Stomach (tissue), 19 donors: ENCODE measurements at places on chromosomes 3 and 15. TPM values are rescaled to one million over a fixed set of nuclear protein-coding genes. Genes with fewer than 3 reads are reported as not detected.

GRCh38 chr3:149494022-149494758, 19.7 kb downstream of the TM4SF4 start:
- peak; percentile 87 for DNase-seq
- peaks cover 4% of the 10 kb centered on the region for H3K4me1 ChIP-seq
- H3K27ac ChIP-seq: no peak overlapping the region
- H3K4me3 ChIP-seq: no peak overlapping the region
- no peaks in the 10 kb centered on the region for H3K36me3 ChIP-seq
- no peaks in the 10 kb centered on the region for H3K27me3 ChIP-seq

GRCh38 chr15:23877502-23878412, 190.7 kb upstream of the NDN start:
- no peak overlapping the region for H3K4me3 ChIP-seq
- DNase-seq: peak; percentile 84
- no peaks in the 10 kb centered on the region for H3K36me3 ChIP-seq
- no peak overlapping the region for H3K27ac ChIP-seq

DNA sequence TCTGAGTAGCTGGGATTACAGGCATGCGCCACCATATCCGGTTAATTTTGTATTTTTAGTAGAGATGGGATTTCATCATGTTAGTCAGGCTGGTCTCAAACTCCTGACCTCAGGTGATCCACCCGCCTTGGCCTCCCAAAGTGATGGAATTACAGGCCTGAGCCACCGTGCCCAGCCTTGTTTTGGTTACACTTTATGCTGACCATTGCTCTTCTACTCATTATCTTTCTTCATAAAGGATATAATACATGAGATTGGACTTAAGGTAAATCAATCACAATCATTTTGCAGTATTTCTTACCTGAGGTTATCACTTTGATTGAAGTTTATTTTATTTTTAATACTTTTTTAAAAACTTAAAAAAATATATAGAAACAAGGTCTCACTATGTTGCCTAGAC, 2.2 kb upstream of the LEO1 start:
- no peak overlapping the region for H3K4me3 ChIP-seq
- H3K27me3 ChIP-seq: no peaks in the 10 kb centered on the region
- DNase-seq: no peak
- H3K27ac ChIP-seq: no peak overlapping the region
- no peaks in the 10 kb centered on the region for H3K36me3 ChIP-seq

GRCh38 chr15:82117296-82117695, 71.5 kb upstream of the MEX3B start:
- H3K36me3 ChIP-seq: no peaks in the 10 kb centered on the region
- no peak overlapping the region for H3K27ac ChIP-seq
- no peaks in the 10 kb centered on the region for H3K4me1 ChIP-seq
- no peak overlapping the region for H3K4me3 ChIP-seq

DNA sequence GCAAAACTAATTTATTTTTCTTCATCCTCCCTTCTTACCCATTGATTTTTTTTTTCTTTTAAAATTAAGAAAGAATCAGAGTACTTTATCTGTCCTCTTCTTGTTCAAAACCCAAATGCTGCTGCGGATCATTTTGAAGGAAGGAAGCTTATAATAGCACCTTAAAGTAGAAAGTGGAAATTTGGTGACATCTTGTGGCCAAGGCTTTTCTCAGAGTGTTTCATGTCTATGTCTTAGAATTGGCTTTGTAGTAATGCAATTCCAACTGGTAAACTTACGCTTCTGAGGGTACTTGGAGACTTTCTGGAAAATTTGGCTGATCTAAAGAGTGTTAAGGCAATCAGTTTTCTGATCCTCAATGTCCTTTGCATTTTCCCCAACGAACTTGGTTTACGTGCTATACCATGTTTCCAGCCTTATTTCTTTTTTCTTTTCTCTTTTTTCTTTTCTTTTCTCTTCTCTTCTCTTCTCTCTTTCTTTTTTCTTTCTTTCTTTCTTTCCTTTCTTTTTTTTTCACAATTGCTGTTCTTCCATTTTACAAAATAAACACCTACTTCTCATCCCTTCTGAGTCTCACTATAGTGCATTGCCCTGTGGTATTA, 30.7 kb downstream of the C3orf38 start:
- H3K36me3 ChIP-seq: no peaks in the 10 kb centered on the region
- H3K27ac ChIP-seq: no peak overlapping the region
- no peak for DNase-seq
- no peaks in the 10 kb centered on the region for H3K27me3 ChIP-seq
- H3K4me1 ChIP-seq: no peaks in the 10 kb centered on the region
- no peak overlapping the region for H3K4me3 ChIP-seq

DNA sequence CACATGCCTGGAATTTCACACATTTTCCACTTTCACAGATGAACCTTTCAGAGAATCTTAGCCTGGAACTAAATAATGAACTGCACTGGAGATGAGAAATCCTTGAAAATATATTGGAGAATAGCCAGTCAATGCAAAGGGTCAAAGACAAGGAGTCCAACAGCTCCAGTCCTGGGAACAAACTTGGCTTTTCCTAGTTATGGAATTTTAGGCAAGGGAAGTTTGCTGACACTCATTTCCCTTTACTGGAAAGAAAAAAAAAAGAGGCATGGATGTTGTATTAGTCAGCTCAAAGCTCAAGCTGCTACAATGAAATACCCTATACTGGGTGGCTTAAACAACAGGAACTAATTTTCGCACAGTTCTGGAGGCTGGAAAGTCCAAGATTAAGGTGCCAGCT, 690.8 kb upstream of the ARPP21 start:
- H3K27me3 ChIP-seq: no peaks in the 10 kb centered on the region
- no peaks in the 10 kb centered on the region for H3K36me3 ChIP-seq
- no peak overlapping the region for H3K4me3 ChIP-seq
- peak; percentile 12 for DNase-seq

- H3K4me3 ChIP-seq: no peak overlapping the region
- no peaks in the 10 kb centered on the region for H3K27me3 ChIP-seq
- H3K27ac ChIP-seq: no peak overlapping the region
- H3K36me3 ChIP-seq: no peaks in the 10 kb centered on the region
- DNase-seq: no peak
Observed at GRCh38 chr15:97479957-97480356, 480.5 kb upstream of the ARRDC4 start.

DNA sequence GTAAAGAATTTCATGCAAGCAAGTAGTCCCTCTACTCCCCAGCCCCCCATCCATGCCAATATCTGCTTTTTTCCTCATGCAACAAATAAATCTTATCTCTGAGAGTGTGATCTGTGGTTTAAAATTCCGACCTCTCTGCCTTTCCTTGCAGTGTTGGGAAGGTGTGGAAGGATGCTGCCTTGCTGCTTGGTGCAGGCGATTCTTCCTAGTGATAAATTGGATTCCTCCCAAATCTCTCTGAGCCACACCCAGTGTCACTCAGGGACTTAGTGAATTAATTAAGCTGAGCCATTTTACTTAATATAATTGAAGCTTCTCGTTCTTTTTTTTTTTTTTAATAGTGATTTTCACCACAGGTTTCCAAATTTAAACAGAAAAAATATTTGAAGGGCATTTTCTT, 3.4 kb downstream of the GAP43 start:
- DNase-seq: no peak
- no peak overlapping the region for H3K4me3 ChIP-seq
- H3K4me1 ChIP-seq: no peaks in the 10 kb centered on the region
- H3K27me3 ChIP-seq: peaks cover 26% of the 10 kb centered on the region
- no peak overlapping the region for H3K27ac ChIP-seq
- no peaks in the 10 kb centered on the region for H3K36me3 ChIP-seq

GRCh38 chr3:149377408-149378364, at the start of gene TM4SF1:
TSS of gene TM4SF1 (minus strand) at chr3:149377649. CDS start at chr3:149377547, 102 bp downstream.
- H3K4me1 ChIP-seq: peaks cover 14% of the 10 kb centered on the region
- peak; percentile 65 for DNase-seq
- H3K27me3 ChIP-seq: no peaks in the 10 kb centered on the region
- peak within 1 kb of the TSS; percentile 34 for H3K4me3 ChIP-seq
- H3K27ac ChIP-seq: peak within 1 kb of the TSS; percentile 82

DNA sequence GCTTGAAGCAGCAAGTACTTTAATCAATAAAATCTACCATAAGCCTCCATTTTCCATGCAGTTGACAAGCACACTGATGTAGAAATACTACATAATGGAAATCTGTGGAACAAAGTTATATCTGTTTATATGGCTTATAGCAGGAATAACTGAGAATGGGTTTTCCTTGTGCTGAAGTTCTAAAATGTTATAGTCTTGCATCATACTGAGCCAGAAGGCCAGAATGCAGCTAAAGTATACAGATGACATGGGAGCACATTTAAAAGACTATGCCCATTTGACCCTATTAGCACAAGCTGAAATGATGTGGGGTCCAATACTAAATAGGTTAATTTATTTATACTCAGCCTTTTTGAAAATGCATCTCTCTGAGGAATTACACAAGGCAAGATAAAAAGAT, 25.1 kb downstream of the SLC24A5 start:
- no peaks in the 10 kb centered on the region for H3K27me3 ChIP-seq
- H3K36me3 ChIP-seq: no peaks in the 10 kb centered on the region
- H3K27ac ChIP-seq: no peak overlapping the region
- no peaks in the 10 kb centered on the region for H3K4me1 ChIP-seq
- DNase-seq: no peak
- H3K4me3 ChIP-seq: no peak overlapping the region

DNA sequence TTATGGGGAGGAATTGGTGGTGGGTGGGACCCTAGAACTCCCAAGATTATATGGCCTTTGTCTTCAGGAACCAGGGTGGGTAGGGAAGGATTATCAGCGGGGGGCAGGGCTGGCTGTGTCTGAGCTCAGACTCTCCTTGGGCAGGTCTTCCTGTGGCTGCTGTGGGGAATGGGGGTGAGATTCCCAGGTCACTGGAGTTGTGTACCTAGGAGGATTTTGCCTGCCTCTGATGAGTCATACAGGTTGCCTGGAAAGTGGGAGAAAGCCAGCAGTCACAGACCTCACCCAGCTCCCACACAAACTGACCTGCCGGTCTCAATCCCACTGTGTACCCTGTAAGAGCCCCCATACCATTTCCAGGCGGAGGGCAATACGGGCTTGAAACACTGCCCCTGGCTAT, 209.9 kb upstream of the CNTN3 start:
- no peak overlapping the region for H3K27ac ChIP-seq
- no peak for DNase-seq
- no peaks in the 10 kb centered on the region for H3K36me3 ChIP-seq
- H3K4me1 ChIP-seq: no peaks in the 10 kb centered on the region

DNA sequence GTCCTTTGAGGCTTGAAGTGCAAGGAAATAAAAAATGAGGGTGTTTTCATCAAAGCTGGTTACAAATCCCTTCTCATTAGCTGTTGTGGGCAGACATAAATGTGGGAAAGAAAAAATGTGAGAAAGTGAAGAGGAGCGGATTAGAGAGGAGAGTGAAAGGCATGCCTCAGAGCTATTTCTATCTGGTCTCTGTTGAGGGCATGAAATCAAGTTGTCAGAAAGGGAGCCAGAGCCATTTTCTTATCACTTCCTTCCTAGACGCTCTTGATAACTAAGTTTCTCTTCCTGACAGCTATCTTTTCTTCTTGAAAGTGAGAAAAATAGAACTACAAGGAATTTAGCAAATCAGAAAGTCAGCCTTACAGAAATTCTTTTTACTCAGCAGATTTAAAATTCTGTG, 20.8 kb upstream of the CAPN3 start:
- H3K27ac ChIP-seq: no peak overlapping the region
- no peak overlapping the region for H3K4me3 ChIP-seq
- H3K4me1 ChIP-seq: no peaks in the 10 kb centered on the region
- no peaks in the 10 kb centered on the region for H3K36me3 ChIP-seq
- H3K27me3 ChIP-seq: no peaks in the 10 kb centered on the region
- DNase-seq: no peak

- H3K4me1 ChIP-seq: peaks cover 5% of the 10 kb centered on the region
- no peak overlapping the region for H3K4me3 ChIP-seq
- no peak for DNase-seq
- peaks cover 38% of the 10 kb centered on the region for H3K36me3 ChIP-seq
Observed at GRCh38 chr15:101232677-101233076, 19.2 kb downstream of the CHSY1 start.

- no peaks in the 10 kb centered on the region for H3K36me3 ChIP-seq
- H3K27ac ChIP-seq: no peak overlapping the region
- H3K4me3 ChIP-seq: no peak overlapping the region
- no peaks in the 10 kb centered on the region for H3K4me1 ChIP-seq
- no peak for DNase-seq
- no peaks in the 10 kb centered on the region for H3K27me3 ChIP-seq
Observed at GRCh38 chr3:10632125-10632524, 126.7 kb upstream of the ATP2B2 start.

GRCh38 chr3:176971613-176972174, 225.6 kb downstream of the TBL1XR1 start:
- no peaks in the 10 kb centered on the region for H3K36me3 ChIP-seq
- DNase-seq: no peak
- H3K27ac ChIP-seq: no peak overlapping the region
- no peaks in the 10 kb centered on the region for H3K4me1 ChIP-seq

DNA sequence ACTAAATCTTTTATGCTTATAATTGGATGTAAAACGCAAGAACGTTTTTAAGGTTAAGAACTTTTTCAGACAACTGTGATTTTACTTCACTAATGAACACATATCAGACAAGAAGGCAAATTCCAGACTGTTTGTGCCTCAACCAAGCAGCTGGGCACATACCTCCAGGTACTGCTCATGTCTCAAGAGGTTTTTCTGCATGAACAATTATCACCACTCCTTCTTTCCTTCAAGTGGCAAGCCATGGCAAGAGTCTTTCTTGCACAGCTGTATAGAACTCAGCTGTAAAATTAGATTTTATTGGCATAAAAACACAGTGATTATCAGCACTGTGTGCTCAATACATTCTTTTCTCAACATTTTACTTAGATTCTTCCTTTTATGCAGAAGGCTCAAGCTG, 64.3 kb downstream of the FNDC3B start:
- H3K36me3 ChIP-seq: no peaks in the 10 kb centered on the region
- H3K27me3 ChIP-seq: no peaks in the 10 kb centered on the region
- DNase-seq: no peak
- peak overlapping the region; percentile 50 for H3K27ac ChIP-seq
- H3K4me3 ChIP-seq: no peak overlapping the region
- peaks cover 98% of the 10 kb centered on the region for H3K4me1 ChIP-seq

GRCh38 chr15:81111510-81112470, 22.3 kb upstream of the CFAP161 start:
- H3K36me3 ChIP-seq: no peaks in the 10 kb centered on the region
- no peaks in the 10 kb centered on the region for H3K27me3 ChIP-seq
- no peak overlapping the region for H3K4me3 ChIP-seq
- no peaks in the 10 kb centered on the region for H3K4me1 ChIP-seq

SCN11A gene
- total RNA-seq: 1.1 TPM

ILDR1 gene
- total RNA-seq: not detected

RNF7 gene
- total RNA-seq: 236 TPM

DNASE1L3 gene
- 5.1 TPM for total RNA-seq

CKMT1A gene
- 142 TPM for total RNA-seq

CYP11A1 gene
- total RNA-seq: not detected

MYRIP gene
- total RNA-seq: 8.8 TPM

SSUH2 gene
- not detected for total RNA-seq

WDR76 gene
- 4.0 TPM for total RNA-seq

GPD1L gene
- total RNA-seq: 33.8 TPM
